Activated T-helper 17 cell treated with anti-CD3 and anti-CD28 coated beads, Interleukin-2, amount 50 U/mL, for 72 hours (primary cell): ENCODE measurements at places on chromosomes 6 and 20. TPM values are rescaled to one million over a fixed set of nuclear protein-coding genes. Genes with fewer than 3 reads are reported as not detected.

The AKAP12 gene
- 0.35 TPM for total RNA-seq

The ASIP gene
- not detected for total RNA-seq

The NCOA5 gene
- 16.4 TPM for total RNA-seq

The SAMD5 gene
- total RNA-seq, result not detected

The DEFB124 gene
- total RNA-seq, result not detected

The RSPO3 gene
- total RNA-seq, result not detected

The ADGRF4 gene
- total RNA-seq, result not detected

The BMP7 gene
- not detected for total RNA-seq

The ABCC10 gene
- 41.2 TPM for total RNA-seq

The PROCR gene
- total RNA-seq, result 1.8 TPM

The FAM209B gene
- 0.74 TPM for total RNA-seq

The CNKSR3 gene
- total RNA-seq, result not detected

The BACH2 gene
- 3.0 TPM for total RNA-seq

The ALDH8A1 gene
- total RNA-seq, result 1.2 TPM

The FKBP1C gene
- total RNA-seq, result 0.19 TPM

The TMEM200A gene
- 2.2 TPM for total RNA-seq

The FNDC11 gene
- total RNA-seq, result not detected

The IL17A gene
- total RNA-seq, result 141 TPM

The HEBP2 gene
- 44.7 TPM for total RNA-seq

The CCR6 gene
- total RNA-seq, result 31.5 TPM

The FHL5 gene
- total RNA-seq, result not detected

The CDC5L gene
- 26.0 TPM for total RNA-seq

The TCF15 gene
- not detected for total RNA-seq

The CRISP3 gene
- not detected for total RNA-seq

The KCNQ5 gene
- total RNA-seq, result 8.5 TPM

The HLA-DPA1 gene
- total RNA-seq, result 136 TPM

The ID4 gene
- not detected for total RNA-seq

The CYP39A1 gene
- not detected for total RNA-seq

The HLA-DRB5 gene
- total RNA-seq, result 17.6 TPM

The DACT2 gene
- not detected for total RNA-seq

The MCM3 gene
- total RNA-seq, result 247 TPM

The FUCA2 gene
- 19.3 TPM for total RNA-seq

The FOXA2 gene
- not detected for total RNA-seq

The LY6G5C gene
- 2.2 TPM for total RNA-seq

The HSD17B8 gene
- total RNA-seq, result 13.1 TPM

The PHF10 gene
- total RNA-seq, result 68.4 TPM
